ENCODE measurements at places on chromosomes 16 and 17.

DNA sequence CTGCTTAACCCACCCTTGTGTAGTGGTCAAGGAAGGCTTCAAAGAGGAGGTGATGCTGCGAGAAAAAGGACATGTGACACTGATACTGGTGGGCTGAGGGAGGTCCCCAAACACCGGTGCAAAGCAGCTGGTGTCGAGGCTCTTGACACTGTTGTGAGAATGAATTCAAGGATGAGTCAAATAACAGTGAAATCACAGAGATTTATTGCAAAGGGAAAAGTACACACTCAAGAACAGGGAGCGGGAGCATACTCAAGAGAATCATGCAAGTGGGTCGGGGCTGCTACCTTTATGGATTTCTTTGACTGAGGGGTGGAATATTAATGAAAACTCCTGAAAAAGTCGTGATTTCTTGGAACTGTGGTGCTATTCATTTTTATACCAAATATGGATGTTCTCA, 31.1 kb downstream of the TMEM132E start:
- no peak for DNase-seq

DNA sequence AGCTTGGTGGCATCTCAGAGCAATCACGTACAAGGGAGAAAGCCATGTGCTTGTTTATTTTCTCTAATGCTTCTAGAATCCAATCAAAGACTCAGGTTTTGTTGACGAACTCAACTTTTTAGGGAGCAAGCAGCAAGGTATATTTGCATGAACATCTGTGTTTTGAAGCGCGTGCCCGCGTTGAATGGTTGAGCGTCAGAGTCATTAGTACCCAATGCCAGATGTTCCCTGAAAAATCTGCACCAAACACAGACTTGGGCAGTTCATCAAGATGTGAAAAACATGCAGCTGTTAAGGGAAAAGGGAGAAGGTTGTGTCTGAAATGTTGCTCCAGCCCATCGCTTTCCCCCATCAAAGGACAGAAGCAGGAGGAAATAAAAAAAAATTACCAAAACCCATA, 170.4 kb downstream of the SNX29 start:
- DNase-seq, result no peak

DNA sequence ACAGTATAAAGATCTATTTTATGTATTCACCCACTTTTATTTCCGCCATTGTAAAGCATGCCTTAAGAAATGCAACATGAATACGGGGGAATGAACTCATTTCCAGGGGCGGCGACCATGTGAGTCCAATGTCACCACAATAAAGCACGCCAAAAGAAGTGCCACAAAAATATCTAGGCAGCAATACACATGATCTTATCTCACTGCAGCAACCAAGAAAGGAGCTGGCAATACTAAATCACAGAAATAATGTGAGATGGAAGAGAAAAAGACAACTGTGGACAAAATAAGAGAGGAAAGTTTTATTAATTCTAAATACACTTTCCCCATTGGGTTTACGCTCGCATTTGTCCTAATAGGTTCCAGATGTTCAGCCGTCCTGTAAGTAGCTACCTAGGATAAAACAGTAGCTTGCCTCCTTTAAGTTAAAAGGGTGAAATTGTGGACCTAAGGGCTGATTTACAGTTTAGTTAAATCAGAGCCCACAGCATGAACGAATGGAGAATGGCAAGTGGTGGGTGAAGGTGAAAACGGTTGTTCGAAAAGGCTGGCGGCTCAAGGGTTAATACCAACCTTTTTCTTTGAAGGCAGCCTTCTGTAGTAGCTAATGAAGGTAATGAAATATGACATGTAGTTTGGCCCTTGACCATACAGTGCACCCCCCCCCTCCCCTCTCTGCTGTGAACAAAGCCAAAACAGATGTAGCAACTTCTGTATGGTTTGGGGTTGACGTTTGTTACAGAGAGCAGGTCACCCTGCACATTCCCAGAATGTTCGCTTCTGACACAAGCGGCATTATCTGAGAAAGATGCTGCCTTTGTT, 504.2 kb upstream of the PSMD7 start:
- DNase-seq, result no peak

DNA sequence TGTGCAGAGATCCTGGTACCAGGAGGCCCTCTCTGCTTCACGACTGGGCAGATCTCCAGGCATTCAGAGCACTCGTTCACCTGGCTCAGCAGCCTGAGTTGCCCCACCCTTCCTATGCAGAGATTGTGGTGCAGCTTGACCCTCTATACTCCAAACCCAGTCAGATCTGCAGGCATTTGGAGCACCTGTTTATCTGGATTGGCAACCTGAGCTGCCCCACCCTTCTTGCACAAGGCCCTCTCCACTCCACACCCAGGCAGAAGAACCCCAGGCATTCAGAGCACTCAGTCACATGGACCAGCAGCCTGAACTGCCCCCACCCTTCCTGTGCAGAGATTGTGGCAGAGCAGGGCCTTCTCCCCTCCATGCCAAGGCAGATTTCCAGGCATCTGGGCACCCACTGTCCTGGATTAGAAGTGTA, 88.4 kb upstream of the CDH5 start:
- DNase-seq, result no peak

- DNase-seq, result no peak
These were observed 17.3 kb downstream of the CARD14 start for GRCh38 chr17:80187090-80187489.

DNA sequence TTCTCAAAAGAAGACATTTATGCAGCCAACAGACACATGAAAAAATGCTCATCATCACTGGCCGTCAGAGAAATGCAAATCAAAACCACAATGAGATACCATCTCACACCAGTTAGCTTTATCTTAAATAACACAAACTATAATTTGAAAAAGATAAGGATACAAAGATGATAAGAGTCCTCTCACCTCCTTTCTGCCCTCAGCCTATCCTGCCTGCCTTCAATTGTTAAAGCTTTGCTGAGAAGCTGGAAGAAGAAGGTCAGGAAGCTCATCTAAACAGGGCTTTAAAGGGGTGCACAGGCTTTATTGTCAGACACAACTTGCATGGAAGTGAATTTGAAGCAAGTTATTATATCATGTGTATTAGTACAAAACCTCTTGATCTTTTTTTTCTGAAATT, 676.3 kb upstream of the GOT2 start:
- no peak for DNase-seq

Measured in NCI-H2227 treated with DMSO at 0.1 percent for 48 hours (cell line).